ENCODE measurements at places on chromosomes 7 and 10.

GRCh38 chr7:71636329-71636728 lies 504.4 kb downstream of the GALNT17 start:
- no peak for DNase-seq

GRCh38 chr10:103852856-103853255 lies 2.5 kb downstream of the SH3PXD2A start:
- DNase-seq = no peak

DNA sequence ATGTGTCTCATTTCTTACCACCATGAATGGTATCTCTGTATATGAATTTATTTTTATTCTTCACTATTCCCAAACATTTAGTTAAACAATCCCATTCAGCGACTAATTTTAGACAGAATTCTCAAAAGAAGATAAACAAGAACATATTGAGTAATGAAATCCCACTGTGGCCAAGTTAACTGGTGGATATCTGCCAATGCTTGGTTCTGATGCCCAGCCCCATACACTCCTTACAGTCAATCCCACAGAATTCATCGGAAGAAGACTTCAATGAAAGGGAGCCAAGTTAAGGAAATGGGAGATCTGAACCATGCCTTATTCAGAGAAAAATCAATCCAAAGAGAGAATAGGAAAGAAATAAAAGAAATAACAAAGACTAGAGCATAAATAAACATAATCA lies 518.0 kb downstream of the XPNPEP1 start:
- no peak for DNase-seq

GRCh38 chr10:85311613-85312337 lies 983.4 kb downstream of the CCSER2 start:
- DNase-seq = no peak

Measured in activated CD4-positive, alpha-beta T cell treated with anti-CD3 and anti-CD28 coated beads for 1 hour (primary cell).